Spleen (tissue), 13 donors: ENCODE measurements at places on chromosomes 5 and 9.

- no peak for DNase-seq
These were observed at the start of gene LHX3 for GRCh38 chr9:136204838-136205706. Gene LHX3 (minus strand): TSS chr9:136205128. CDS start chr9:136205012, 116 bp downstream.

GRCh38 chr5:146461319-146461718 lies 14.2 kb downstream of the TCERG1 start:
- no peak for DNase-seq

GRCh38 chr9:97560851-97561250 lies 59.4 kb downstream of the TMOD1 start:
- DNase-seq, result peak; percentile 47

DNA sequence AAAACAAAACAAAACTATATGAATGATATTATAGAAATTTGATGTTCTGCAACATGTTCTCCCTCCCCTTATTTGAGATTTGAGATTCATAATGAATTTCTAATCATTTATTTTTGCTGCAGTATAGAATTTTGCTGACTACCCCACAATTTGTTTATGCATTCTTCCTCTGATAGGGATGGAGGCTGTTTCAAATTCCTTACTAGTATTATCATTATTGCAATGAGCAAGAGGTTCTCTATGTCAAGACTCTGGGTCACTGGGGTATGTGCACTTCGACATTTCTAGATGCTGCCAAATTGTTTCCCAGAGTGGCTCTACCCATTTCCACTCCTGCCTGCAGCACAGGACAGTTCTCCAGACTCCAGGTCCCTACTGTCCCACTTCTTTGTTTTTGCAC lies 54.9 kb upstream of the DAB2IP start:
- no peak for DNase-seq

DNA sequence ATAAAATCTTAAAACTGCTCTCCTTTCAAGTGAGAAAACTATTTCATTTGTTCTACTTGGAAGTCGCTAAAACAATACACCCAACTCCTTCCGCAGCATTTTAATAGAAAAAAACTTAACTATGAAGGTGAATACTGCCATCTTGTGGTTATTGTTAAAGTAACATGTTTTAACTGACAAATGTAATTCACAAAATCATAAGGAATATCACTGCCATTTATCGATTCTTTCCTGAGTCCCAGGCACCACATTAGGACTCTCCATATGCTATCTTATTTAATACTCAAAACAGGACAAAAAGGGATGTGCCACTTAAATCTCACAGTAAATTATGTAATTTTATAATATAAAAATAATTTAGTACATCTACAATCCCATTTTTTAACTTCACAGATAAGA lies 130.5 kb upstream of the ITGA1 start:
- DNase-seq, result no peak

DNA sequence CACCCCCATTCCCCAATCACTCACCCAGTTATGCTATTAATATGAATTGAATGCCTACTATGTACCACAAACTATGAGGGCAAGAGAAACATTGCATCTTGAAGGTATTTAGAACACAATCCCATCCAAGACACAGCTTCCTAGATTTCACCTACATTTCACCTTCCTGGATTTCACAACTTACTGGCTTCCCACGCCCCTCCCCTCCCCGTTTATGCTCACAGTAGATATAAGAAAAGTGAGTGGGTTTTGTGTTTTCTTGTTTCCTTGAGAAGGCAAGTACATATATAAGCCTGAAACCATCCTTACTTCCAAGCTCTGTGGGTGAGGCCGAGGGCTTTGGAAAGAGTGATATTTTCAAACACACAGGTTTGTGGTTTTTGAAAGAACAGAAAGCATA lies 465.0 kb downstream of the BNC2 start:
- DNase-seq, result no peak

GRCh38 chr5:10550222-10550995 lies 13.5 kb upstream of the ANKRD33B start:
- DNase-seq, result no peak
